ENCODE measurements at places on chromosomes 5 and 9. TPM values are rescaled to one million over a fixed set of nuclear protein-coding genes. Genes with fewer than 3 reads are reported as not detected.

The PCDHB4 gene
- 7.7 TPM for total RNA-seq

The RASEF gene
- total RNA-seq, result 50.1 TPM

The IL5 gene
- not detected for total RNA-seq

The SPATA31A3 gene
- not detected for total RNA-seq

The SPATA31D4 gene
- total RNA-seq, result not detected

The SLC6A7 gene
- total RNA-seq, result 0.16 TPM

The SLC45A2 gene
- total RNA-seq, result not detected

The SLC6A3 gene
- total RNA-seq, result 0.32 TPM

The TCOF1 gene
- total RNA-seq, result 20.6 TPM

DNA sequence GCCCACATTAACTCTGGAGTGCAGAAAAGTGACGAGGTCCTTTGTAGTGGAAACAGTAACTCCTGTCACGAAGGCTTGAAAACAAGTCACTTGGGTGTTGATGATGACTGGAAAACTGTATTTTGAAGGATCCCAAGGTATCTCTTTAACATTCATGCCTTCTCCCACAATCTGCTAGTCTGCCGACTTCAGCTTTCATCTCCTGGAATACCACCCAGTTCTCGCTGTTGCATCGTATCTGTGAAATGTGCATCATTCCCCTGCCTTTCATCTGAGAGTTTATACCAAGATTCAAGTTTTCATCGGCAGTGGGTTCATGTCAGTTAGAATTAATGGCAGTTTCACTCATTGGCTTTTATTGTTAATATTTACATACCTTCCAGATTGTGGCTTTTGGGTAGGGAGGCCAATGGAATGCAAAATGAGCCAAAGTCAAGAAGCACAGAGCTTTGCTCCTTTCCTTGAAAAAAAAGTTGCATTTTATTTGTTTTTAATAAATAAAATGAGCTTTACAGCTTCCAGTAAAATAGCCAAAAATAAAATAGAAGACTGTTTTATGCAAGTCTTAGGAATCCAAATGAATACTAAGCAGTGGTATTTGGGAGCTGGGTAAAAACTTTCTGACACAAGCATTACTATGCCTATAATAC is 575.2 kb upstream of the WWC1 start:
- no peak overlapping the region for H3K4me3 ChIP-seq
- no peak for DNase-seq
- no peaks in the 10 kb centered on the region for H3K27me3 ChIP-seq
- no peaks in the 10 kb centered on the region for H3K36me3 ChIP-seq
- H3K4me1 ChIP-seq, result no peaks in the 10 kb centered on the region

- no peak overlapping the region for H3K4me3 ChIP-seq
- H3K4me1 ChIP-seq, result peaks cover 12% of the 10 kb centered on the region
- DNase-seq, result no peak
- no peak overlapping the region for H3K27ac ChIP-seq
Measured at GRCh38 chr5:64773533-64773932, 4.8 kb downstream of the CWC27 start.

- H3K27me3 ChIP-seq, result no peaks in the 10 kb centered on the region
- H3K4me1 ChIP-seq, result no peaks in the 10 kb centered on the region
- H3K4me3 ChIP-seq, result no peak overlapping the region
- peaks cover 1% of the 10 kb centered on the region for H3K36me3 ChIP-seq
- H3K27ac ChIP-seq, result no peak overlapping the region
- DNase-seq, result no peak
Measured at GRCh38 chr9:35364817-35365585, 124.9 kb upstream of the RUSC2 start.

GRCh38 chr5:14142827-14143545 is at the start of gene TRIO:
TSS of gene TRIO (plus strand) at chr5:14143342. CDS start at chr5:14143726, 384 bp downstream.
- H3K27me3 ChIP-seq, result no peaks in the 10 kb centered on the region
- peaks cover 10% of the 10 kb centered on the region for H3K4me1 ChIP-seq
- peak; percentile 89 for DNase-seq
- H3K27ac ChIP-seq, result peak within 1 kb of the TSS; percentile 93
- H3K36me3 ChIP-seq, result no peaks in the 10 kb centered on the region

- H3K27ac ChIP-seq, result no peak overlapping the region
- no peaks in the 10 kb centered on the region for H3K27me3 ChIP-seq
- no peaks in the 10 kb centered on the region for H3K36me3 ChIP-seq
- no peak for DNase-seq
Measured at GRCh38 chr9:26809795-26810194, 82.8 kb downstream of the CAAP1 start.

DNA sequence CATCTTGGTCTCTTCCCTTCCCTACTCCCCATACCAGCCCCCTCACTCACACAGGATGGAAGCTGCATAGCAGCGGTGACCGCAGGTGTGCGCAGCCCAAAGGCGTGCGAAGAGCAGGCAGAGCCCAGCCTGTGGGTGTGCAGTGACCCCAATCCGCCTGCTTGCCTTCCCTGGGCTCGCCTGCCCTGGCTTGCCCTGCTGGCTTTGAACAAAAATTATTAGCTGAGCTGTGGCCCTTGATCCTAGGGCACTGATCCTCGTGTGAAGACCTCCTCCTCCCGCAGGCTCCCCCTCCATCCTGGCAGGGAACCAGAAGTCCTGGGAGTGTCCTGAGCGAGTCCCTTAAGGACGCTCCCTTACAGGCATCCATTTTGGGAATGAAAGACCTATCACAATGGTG is 31.9 kb downstream of the MORN5 start:
- H3K27ac ChIP-seq, result no peak overlapping the region
- DNase-seq, result no peak
- no peaks in the 10 kb centered on the region for H3K27me3 ChIP-seq
- H3K4me1 ChIP-seq, result no peaks in the 10 kb centered on the region
- no peaks in the 10 kb centered on the region for H3K36me3 ChIP-seq
- H3K4me3 ChIP-seq, result no peak overlapping the region

- H3K27ac ChIP-seq, result no peak overlapping the region
- DNase-seq, result no peak
- no peaks in the 10 kb centered on the region for H3K27me3 ChIP-seq
- no peak overlapping the region for H3K4me3 ChIP-seq
Measured at GRCh38 chr5:158451993-158452672, 593.2 kb upstream of the CLINT1 start.

DNA sequence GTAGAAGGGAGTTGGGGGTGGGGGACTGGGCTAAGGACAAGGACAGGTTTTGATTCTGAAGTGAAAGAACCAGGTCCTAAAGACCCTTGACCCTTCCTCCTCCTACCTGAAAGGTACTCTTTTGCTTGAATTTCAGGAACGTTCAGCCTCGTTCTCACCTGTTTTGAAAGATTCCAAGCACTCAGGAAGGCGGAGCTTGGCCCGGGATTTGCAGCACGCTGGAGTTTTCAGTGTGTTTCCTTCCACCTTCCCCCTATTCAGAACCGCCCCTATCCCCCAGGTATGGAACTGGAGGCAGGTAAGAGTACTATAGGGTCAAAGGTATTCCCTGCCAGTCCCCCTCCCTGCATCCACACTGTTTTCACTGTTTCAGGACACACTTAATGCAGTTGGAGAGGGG is 7.1 kb downstream of the EGR1 start:
- H3K4me3 ChIP-seq, result no peak overlapping the region
- H3K27me3 ChIP-seq, result no peaks in the 10 kb centered on the region
- no peaks in the 10 kb centered on the region for H3K36me3 ChIP-seq
- peak overlapping the region; percentile 1 for H3K27ac ChIP-seq
- peaks cover 8% of the 10 kb centered on the region for H3K4me1 ChIP-seq

- H3K27ac ChIP-seq, result no peak overlapping the region
- H3K4me3 ChIP-seq, result no peak overlapping the region
- H3K4me1 ChIP-seq, result no peaks in the 10 kb centered on the region
- H3K36me3 ChIP-seq, result no peaks in the 10 kb centered on the region
- no peaks in the 10 kb centered on the region for H3K27me3 ChIP-seq
Measured at GRCh38 chr9:135877791-135878527, 29.4 kb downstream of the CAMSAP1 start.

DNA sequence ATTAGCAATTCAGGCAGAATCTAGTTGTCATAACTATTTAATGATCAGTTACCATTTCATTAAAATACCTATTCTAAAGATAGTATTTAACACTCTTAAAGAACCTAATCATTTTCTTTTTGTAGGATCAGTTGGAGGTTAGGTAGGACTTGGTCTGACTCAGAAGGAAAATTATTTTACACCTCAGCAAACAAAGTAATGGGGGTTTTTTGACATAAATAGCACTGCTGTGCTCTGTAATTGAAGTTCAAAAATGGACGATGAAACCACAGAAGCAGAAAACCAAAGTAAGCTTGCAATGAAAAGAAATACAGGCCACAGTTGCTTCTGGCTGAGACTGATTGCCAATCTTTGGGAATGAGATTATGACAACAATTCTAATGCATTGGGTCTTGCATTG is 187.0 kb upstream of the TRPM3 start:
- no peak for DNase-seq
- no peak overlapping the region for H3K27ac ChIP-seq
- H3K27me3 ChIP-seq, result no peaks in the 10 kb centered on the region
- H3K4me3 ChIP-seq, result no peak overlapping the region
- no peaks in the 10 kb centered on the region for H3K36me3 ChIP-seq
- no peaks in the 10 kb centered on the region for H3K4me1 ChIP-seq

GRCh38 chr5:173733021-173733420 is 116.6 kb upstream of the BOD1 start:
- H3K4me3 ChIP-seq, result no peak overlapping the region
- H3K27me3 ChIP-seq, result no peaks in the 10 kb centered on the region
- DNase-seq, result no peak

DNA sequence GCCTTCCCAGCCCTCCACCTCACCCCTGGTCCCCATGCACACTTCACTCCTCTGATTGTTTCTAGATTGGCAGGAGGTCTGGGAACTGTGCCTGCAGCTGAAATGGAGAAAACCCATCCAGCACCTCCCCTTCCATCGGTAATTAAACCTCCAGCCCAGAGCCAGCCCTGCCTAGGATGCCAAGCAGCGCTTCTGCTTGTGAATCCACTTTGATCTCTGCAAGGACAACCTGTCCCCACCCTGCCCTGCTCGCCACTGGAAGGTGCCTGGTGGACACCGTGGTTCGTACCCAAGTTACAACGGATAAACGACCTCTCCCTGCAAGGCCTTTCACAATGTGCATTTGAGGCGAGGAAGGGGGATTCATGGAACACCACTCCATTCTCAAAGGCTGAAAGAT is 50.6 kb downstream of the IRX2 start:
- peaks cover 4% of the 10 kb centered on the region for H3K27me3 ChIP-seq
- no peaks in the 10 kb centered on the region for H3K36me3 ChIP-seq
- H3K4me1 ChIP-seq, result no peaks in the 10 kb centered on the region
- H3K4me3 ChIP-seq, result no peak overlapping the region
- DNase-seq, result no peak

DNA sequence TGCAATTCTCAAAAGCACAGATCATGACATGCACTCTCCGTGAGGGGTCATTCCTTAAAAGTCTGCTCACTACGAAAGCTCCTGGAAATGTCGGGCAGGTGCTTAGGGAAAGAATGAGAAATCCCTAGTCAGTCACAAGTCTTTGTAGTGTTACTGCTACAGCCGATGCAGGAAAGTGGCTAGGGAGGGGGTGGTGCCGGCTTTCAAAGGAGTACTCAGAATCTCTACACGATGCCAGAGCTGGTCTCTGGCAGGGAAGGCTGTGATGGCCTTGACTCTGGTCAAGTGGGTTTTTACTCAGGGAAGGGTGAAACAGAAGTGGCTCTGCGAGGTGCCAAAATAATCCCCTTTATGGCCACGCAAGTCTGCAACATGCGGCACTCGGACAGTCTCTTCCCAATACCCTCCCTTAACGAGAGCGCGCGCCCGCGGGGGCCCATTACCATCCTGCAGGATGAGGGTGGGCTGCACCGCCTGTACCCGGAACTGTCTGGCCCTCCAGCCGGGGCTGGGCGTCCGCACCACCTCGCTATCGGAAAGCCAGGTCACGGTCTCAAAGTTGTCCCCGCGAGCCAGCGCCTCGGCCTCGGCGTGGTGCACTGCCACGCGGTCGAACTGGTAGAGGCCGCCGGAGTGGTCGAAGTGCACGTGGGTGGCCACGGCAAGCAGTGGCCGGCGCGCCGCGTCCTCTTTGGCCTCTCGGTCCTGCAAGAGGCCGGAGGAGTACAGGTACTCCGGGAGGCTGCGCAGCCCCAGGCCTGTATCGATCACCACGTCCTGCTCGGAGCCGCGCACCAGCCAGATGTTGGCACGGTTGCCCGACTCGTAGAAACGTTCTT is 956 bp downstream of the MBLAC2 start:
- no peaks in the 10 kb centered on the region for H3K36me3 ChIP-seq
- no peaks in the 10 kb centered on the region for H3K4me1 ChIP-seq
- no peak for DNase-seq
- no peaks in the 10 kb centered on the region for H3K27me3 ChIP-seq
- peak overlapping the region; percentile 71 for H3K4me3 ChIP-seq

GRCh38 chr9:111752455-111752854 is 42.3 kb downstream of the SHOC1 start:
- no peaks in the 10 kb centered on the region for H3K4me1 ChIP-seq
- H3K4me3 ChIP-seq, result no peak overlapping the region
- no peaks in the 10 kb centered on the region for H3K36me3 ChIP-seq
- no peak for DNase-seq

DNA sequence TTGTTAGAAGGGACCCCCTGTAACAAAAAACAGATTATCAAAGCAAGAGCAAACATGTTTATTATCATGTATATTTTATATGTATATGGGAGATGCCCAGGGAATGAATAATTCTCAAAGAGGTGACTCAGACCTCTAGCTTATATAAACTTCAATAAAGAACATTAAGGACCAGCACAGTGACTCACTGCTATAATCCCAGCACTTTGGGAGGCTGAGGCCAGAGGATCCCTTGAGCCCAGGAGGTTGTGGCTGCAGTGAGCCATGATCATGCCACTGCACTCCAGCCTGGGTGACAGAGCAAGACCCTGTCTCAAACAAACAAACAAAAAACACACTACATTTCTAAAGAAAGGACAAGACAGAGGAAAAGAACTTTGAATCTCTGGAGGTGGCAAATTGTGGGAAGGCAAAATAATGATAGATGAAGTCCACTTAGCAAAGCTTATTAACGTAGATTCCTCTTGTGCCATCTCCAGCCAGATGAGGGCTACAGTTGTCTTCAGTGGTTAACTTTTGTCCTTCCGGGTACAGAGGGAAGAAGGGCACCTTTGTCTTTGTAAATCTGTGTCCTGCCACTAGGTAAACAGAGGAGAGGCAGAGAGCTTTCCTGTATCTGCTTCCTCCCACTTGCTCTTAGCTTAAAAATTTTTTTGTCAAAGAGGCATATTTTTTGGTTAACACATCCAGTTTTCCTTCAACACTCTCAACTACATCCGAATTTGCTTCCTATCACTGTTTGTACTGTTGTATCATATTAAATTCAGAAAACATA is 7.5 kb upstream of the RFK start:
- no peaks in the 10 kb centered on the region for H3K4me1 ChIP-seq
- DNase-seq, result no peak
- no peak overlapping the region for H3K4me3 ChIP-seq
- peak overlapping the region; percentile 51 for H3K27ac ChIP-seq

- peak overlapping the region; percentile 35 for H3K4me3 ChIP-seq
- H3K36me3 ChIP-seq, result no peaks in the 10 kb centered on the region
- peaks cover 13% of the 10 kb centered on the region for H3K4me1 ChIP-seq
- no peak overlapping the region for H3K27ac ChIP-seq
- no peaks in the 10 kb centered on the region for H3K27me3 ChIP-seq
Measured at GRCh38 chr5:177358370-177358819, 671 bp downstream of the RGS14 start.

- no peaks in the 10 kb centered on the region for H3K36me3 ChIP-seq
- no peak for DNase-seq
- no peaks in the 10 kb centered on the region for H3K27me3 ChIP-seq
- H3K4me3 ChIP-seq, result no peak overlapping the region
- H3K27ac ChIP-seq, result no peak overlapping the region
Measured at GRCh38 chr5:147559749-147560148, 49.9 kb upstream of the DPYSL3 start.
